Stimulated activated CD4-positive, alpha-beta T cell treated with anti-CD3 and anti-CD28 coated beads, Interleukin-1b, Interleukin-23, amount 100 ng/mL, for 1 hour (primary cell): ENCODE measurements at places on chromosomes 11 and 22.

GRCh38 chr11:15591112-15591537 is 476.4 kb downstream of the INSC start:
- no peak for DNase-seq

DNA sequence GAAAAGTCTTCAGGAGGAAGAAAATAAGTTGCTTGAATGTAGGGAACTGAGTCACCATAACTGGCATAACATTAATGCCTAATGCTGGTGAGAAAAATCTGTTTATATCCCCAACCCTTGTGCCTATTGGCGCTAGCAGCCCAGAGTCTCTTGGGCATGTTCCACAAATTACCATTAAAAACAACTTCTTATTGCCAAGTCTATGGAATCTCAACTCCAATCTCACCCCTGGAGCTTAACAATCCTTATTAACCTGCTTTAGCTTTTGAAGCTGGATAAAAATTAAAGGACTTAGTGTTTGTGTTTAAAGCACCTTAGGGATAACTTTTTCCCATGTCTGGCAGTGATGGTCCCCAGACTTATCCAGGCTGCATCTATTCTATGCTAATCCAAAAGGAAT is 143.0 kb downstream of the APIP start:
- no peak for DNase-seq

DNA sequence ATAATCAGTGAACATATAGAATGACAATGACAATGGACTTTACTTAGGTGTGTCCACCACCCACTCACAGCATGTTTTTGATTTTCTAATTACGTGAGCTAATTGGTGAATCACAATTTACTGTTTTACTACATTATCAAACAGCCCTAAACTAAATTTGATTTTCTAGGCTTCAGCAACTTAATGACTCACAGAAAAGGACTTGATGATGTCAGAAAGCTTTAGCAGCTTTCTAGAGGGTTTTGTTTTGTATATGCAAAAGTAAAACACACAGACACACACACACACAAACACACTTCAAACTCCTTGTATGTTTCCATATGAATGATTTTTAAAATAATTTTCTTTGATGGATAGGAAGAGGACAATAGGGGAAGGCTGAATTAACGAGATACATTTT is 878.6 kb upstream of the CCDC90B start:
- DNase-seq = no peak

- DNase-seq = peak; percentile 10
Observed at GRCh38 chr11:3905080-3905953, 49.9 kb downstream of the STIM1 start.

- DNase-seq = no peak
Observed at GRCh38 chr11:86398106-86398505, 23.4 kb downstream of the CCDC81 start.

- no peak for DNase-seq
Observed at GRCh38 chr22:47437110-47437509, 674.7 kb downstream of the TBC1D22A start.

DNA sequence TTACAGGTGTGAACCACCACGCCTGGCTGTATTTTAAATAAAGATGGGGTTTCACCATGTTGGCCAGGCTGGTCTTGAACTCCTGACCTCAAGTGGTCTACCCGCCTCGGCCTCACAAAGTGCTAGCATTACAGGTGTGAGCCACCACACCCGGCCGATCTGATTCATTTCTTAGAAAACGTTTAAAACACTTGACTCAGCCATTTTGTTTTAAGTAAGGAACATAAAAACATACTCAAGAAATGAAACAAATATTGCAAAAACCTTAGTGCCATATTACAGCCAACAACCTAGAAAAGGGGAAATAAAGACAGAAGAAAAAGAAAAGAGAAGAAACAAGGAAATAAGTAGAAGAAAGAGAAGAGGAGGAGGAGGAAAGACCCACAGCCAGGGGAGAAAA is 17.4 kb downstream of the LRFN4 start:
- no peak for DNase-seq

- DNase-seq = no peak
Observed at GRCh38 chr11:61370349-61371005, 8.3 kb downstream of the TMEM138 start.

DNA sequence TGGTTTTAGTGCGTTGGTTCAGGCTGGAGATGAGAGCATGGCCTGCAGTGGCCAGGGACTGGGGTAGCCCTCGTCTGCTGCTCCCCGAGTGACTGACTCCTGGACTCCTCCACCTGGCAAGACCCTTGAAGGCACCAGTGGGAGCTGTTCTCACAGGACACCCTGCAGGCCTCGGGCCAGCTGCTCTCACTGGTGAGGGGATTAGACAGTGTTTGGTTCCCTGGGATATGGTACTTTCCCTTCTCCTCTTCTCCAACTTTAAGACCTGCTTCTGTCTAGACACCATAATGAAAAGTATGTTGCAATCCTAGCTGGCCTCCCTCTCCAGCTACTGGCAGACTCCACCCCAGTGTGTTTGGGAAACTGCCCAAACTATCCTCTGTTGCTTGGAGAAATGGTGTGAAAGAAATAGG is 168.8 kb upstream of the CADM1 start:
- DNase-seq = no peak

DNA sequence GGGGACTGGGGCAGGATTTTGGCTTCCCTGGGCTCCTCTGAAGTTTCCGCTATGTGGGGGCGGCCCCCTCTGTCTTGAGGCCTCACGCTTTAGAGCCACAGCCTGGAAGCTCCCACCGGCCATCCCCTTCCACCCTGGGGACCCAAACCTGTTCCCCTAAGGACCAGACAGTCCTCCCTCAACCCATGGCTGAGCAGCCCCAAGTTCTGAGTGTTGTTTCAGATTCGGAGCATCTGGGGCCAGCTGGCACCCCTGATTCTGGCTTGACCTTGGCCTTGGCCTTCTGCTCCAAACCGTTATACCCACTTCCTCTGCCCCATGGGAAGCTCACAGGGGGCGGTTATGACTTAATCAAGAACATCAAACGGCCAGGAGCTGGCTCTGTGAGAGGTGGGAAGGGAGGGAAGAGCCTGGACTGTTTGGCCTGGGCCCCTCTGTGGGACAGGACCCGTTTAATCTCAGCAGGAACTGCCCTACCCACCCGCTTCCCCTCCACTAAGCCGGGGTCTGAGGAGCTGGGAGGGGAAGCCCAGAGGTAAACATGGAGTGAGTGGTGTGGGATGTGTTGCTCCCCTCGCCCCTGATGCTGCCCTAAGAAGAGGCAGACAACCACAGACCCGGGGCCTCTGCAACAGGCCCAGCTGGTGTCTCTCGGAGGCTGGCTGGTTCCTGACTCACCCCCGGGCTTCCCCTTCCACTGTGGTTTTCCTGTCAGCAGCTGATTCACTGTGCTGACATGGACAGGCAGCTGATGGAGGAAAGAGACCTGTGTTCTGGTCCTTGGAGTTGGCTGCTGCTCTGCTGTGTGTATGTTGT is 3.4 kb downstream of the CD82 start:
- peak; percentile 81 for DNase-seq

DNA sequence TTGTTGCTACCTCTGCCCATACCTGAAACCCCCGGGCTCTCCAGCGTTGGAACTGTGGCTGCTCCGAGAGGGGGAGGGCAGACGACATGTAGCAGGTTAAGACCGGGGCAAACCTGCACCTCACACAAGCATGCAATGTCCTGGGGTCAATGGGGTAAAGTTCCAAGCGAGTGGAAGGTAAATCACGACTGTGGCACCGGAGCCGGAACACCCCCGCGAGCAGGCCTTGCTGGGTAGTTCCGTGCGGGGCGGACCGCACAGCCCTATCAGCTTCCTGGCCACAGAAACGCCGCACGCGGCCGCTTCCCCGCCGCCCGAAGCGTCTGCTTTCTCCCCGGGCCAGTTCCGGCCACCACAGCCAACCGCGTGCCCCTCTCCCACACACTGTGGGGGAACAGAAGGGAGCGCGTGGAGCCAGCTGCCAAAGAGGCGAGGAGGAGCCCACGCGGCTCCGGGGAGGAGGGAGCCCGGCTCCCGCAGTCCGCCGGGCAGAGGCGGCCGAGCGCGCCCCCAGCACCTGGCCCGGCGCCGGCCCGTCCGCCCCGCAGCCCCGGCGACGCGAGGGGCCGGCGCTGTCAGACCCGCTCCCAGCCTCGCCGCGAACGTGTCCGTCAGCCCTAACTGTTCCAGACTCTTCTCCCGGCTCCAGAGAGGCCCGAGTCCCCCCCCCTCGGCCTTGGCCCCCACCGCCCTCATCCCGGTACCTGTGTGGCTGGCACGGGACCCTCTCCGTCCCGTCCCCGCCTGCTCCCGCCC is 1.6 kb downstream of the SPTBN2 start:
- no peak for DNase-seq

GRCh38 chr11:127625402-127625801 is 624.8 kb upstream of the KIRREL3 start:
- DNase-seq = no peak

DNA sequence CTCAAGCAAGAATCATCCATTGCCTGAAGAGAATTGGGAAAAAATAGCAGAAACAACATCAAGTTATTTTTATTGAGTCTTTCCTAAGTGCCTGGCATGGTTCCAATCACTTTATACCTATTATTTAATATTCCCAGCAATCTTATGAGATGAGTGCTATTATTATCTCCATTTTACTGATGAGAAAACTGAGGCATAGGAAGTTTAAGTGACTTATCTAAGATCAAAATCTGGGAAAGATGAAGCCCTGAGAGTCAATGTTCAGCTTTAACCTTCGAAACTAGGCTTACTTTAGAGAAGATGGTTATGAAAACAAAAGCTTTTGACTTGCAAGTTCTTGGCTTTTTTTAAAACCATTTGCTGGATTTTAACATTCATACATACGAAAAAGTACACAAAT is 141.6 kb downstream of the APIP start:
- DNase-seq = no peak

GRCh38 chr11:134120921-134121526 is 52.2 kb downstream of the JAM3 start:
- no peak for DNase-seq

DNA sequence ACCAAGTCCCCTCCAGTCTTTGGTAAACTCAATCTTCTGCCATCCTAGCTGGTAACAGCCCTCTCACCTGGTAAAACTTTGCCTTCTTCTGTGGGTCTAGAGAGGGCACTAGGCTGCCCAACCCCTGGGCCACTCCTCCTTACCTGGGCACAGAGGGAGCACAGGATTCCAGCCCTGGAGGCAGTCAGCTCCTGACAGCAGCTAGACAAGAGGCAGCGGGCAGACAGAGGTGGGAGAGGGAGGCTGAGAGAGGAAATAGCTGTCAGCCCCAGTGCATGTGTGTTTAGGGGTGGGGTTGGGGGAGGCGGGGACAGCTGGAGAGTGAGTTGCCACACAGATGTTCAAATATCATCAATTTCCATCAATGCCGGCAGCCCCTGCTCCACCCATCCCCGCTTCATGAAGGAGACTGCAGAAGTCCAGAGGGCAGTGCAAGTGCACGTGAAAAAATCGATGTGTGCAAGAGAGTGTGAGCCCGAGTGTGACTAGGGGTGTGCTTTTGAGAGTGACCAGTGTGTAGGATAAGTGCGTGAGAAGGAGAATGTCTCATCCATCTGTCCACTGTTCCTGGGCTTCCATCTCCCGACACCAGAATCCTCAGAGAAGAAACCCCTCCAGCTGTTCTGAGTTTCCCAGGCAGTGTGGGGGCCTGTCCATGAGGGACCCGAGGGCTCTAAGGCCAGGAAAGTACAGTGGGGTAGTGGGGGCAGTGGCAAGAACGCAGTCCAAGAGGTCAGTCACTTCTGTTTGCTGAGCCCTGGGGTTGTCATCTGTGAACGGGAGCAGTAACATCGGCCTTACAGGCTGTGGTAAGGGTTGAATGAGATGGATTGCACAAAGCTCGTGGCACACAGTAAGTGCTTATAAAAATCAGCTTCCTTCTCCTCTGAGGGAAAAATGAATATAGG is at the start of gene PTGDR2:
PTGDR2 (minus strand) TSS at position 225 of the 908 bp plus-strand sequence. CDS start 2,228 bp downstream, outside the sequence.
- no peak for DNase-seq

DNA sequence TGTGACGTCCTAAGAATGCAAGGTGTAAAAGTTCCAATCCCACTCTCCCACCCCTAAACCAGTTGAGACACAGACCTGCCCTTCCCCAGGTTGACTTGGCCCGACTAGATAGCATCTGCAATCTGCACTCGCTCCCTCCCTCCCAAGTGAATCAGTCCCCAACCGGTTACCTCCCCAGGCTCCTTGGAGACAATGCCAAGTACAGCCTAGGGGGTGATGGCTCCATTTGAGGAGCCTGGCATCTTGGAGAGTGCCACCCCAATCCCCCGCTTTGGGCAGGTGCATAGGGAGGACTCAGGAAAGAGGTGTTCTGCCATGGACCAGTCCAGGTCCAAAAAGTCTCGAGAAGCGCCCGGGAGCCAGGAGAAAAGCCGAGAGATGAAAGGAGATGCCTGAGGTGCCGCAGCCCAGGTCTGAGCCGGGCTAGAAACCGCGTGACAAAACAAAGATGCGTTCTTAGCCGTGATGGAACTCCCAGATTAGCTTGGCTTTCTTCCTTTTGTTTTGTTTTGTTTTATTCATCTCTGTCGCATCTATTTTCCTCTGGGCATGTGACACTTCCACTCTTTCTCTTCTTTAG is 18.7 kb upstream of the SNX32 start:
- DNase-seq = no peak

DNA sequence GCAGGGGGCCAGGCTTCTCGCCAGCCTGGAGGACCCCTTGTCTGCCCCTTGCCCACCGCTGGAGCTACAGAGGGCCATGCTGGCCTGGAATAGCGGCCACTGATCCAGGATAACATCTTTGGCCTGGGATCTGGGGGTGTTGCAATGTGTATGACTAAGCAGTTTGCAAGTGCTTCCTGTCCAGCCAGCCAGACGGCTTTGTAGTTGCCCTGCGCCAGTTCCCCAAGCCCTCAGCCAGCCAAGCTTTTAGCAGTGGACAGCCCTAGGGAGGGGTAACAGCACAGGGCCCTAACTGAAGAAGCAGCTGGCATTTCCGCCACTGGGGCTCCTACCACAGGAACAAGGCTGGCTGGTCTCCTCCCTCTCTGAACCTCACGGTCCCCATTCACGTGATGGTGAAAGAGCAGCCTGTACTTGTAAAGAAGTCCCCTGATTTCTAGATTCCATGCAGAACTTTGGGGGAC is 32.1 kb downstream of the UQCR10 start:
- DNase-seq = no peak

DNA sequence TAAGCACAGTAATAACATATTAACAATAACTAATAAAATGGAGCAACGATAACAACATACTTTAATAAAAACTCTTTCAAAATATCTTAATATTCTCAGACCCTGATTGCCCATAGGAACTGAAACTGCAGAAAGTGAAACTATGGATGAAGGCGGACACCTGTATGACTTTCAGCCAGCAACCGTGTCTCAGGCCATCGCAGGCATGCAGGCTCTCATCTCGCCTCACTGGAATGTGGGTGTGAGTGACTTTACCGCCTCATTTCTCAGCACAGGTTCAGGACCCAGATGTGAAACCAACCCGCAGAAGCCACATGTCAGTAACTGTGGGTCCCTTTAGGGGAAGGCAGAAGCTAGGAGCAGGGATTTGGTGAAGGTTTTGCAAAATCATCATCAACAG is 539.1 kb downstream of the FAM181B start:
- DNase-seq = no peak

GRCh38 chr11:120547316-120547715 is 35.8 kb downstream of the GRIK4 start:
- DNase-seq = no peak

GRCh38 chr22:23777776-23778576 is 5.3 kb downstream of the MMP11 start:
- DNase-seq = no peak

- DNase-seq = no peak
Observed at GRCh38 chr22:27412866-27413445, 388.6 kb downstream of the MN1 start.
